ENCODE measurements at places on chromosomes 4 and X. TPM values are rescaled to one million over a fixed set of nuclear protein-coding genes. Genes with fewer than 3 reads are reported as not detected.

- no peak for DNase-seq
Observed at GRCh38 chr4:182212211-182212761, 30.9 kb upstream of the TENM3 start.

DNA sequence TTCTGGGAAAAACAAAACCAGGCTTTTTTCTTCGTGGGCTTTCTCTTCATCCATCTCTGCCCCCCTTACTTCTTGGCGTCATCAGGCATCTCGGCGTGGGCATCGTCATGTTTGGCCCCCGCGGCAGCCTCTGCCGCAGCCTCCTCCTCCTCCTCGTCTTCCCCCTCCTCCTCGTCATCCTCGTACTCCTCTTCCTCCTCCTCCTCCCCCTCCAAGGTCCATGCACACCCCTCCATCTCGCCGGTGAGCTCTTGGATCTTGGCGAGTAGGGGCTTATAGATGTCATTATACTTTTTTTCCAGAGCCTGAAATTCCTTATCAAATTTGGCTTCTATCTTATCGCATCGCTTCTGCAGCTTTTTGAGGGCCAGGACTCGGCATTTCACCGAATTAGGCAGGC lies 488 bp downstream of the NAP1L5 start:
- no peak for DNase-seq

GRCh38 chrX:74232859-74233258 lies 71.1 kb upstream of the ZCCHC13 start:
- DNase-seq, result no peak

GRCh38 chr4:26173619-26174018 lies 147.2 kb upstream of the RBPJ start:
- DNase-seq, result no peak

Gene CTAG1A
- total RNA-seq, result not detected

Gene STATH
- not detected for total RNA-seq

Gene UBE2K
- total RNA-seq, result 57.0 TPM

Gene DDIT4L
- 1.4 TPM for total RNA-seq
